Activated effector memory CD4-positive, alpha-beta T cell treated with anti-CD3 and anti-CD28 coated beads, Interleukin-2, amount 50 U/mL, for 16 hours (primary cell): ENCODE measurements at places on chromosomes 3 and 15.

DNA sequence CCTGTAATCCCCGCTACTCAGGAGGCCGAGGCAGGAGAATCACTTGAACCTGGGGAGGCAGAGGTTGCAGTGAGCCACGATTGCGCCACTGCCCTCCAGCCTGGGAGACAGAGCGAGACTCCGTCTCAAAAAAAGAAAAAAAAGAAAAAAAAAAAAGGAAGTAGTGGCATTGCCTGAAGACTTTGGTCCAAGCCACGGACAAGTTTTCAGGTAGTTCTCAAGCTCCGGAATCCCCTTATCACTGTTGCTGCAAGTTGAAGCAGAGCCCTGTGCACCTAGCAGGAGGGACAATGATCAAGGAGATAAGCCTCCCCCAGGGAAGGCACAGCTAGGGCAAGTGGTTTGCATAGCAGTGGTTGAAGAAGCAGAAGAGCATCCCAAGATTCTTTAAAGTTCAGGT, 97.6 kb downstream of the MEX3B start:
- DNase-seq = no peak

- no peak for DNase-seq
Measured at GRCh38 chr15:89138999-89139612, 50.9 kb downstream of the ABHD2 start.

GRCh38 chr3:160392798-160393197, 6.2 kb downstream of the IFT80 start:
- DNase-seq = no peak

DNA sequence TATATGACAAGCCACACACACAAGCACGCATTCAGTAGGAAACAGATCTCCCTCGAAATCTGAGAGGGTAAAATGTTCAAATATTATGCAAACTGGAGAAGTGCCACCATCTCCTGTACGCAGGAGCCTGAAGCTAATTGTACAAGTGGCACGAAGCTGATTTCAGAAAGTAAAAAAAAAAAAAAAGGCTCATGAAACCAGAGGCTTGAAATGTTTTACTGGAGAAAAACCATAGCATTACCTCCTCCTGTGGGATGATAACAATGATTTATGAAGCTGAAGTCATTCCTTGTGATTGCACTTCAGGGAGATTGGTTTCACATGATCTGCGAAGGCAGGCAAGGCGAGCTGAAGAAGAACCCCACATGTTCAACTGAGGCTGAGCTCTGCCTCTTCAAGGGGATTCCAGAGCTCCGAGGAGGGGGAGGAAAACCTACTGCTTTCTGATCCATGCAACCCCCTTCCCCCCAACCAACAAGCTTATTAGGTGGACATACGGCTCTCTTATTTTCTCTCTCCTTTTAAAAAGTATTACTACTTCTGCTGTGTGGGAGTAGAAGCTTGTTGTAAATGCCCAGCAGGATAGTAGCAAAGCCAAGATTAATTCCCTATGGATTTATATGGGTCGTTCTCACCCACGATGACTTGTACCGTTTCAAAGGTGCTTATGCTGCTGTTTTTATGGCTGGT, 101.1 kb downstream of the GREM1 start:
- DNase-seq = no peak

- DNase-seq = no peak
Measured at GRCh38 chr3:136070334-136070733, 104.8 kb downstream of the PPP2R3A start.

GRCh38 chr15:100802421-100803170, 77.0 kb upstream of the ALDH1A3 start:
- DNase-seq = no peak

- no peak for DNase-seq
Measured at GRCh38 chr3:4270720-4271119, 32.4 kb upstream of the SETMAR start.

DNA sequence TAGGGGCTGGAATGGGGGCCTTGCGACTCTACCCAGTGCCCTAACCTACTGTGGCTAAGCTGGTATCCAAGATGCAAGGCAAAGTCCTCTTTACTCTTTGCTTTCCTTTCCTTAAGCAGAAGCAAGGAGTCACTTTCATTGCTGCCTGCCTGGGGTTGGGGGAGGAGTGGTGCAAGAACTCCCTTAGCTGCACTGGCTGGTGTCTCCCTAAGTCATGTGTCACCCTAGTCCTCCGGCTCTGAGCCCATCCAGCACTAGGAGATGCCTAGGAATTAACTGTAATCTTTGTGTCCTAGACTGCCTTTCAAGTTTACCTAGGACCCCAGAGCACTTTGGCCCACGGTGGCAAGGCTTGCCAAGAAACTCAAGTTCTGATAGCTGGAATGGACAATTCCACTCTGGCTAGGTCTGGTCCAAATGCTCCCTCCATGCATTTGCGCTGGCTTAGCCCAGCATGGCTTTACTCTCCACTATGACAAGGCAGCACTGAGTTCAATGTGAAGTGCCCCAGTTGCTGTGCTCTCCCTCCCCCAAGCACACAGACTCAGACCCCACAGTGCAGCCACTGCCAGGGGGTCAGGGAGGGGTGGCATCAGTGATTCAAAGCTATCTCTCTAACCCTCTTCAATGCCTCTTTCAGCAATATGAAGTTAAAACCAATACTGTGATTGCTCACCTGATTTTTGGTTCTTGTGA, 58.7 kb downstream of the ESYT3 start:
- no peak for DNase-seq

DNA sequence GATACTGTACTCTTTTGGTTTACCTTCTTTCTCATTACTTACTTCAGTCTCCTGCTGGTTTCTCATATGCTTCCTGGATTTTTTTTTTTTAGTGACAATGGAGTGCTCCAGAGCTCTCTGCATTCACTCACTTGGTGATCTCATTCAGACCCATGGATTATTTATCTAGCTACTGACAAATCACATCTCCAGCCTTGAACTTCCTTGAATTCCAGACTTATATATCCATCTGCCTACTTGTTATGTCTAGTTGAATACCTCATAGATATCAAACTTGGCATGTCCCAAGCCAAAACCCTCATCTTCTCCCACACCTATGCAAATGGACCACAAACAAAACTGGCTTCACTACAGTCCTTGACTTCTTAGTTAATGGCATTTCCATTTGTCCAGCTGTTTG, 234.7 kb upstream of the ZPLD1 start:
- no peak for DNase-seq

DNA sequence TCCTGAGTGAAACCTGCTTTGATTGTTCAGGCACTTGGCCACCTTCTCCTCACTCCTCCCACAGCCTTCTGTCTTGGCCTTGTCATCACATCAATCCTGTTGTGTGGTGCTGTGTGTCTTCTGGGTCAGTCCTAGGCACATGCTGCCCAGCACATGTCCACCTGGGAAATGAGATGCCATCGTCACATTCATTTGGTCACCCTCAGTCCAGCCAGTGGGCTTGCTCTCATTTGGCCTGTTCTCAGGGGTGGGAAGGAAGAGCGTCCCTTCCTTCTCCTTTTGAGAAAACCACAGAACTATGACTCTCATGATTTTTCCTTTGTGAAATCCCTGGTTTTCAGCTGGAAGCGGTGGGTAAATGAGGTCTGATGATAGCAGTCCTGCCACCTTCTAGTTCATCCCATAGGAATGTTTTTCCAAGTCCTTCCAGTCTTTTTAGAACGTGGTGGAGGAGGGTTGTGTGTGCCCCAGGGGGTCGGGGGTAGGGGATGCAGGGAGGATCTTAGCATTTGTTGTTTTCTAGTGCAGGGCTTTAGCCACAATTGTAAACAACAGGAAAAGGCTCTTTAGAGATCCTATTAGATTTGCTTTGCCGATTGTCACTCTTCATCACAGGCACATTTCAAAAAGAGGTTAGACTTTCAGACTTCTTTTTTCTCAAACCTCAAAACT, 8.4 kb upstream of the PLA1A start:
- DNase-seq = no peak

DNA sequence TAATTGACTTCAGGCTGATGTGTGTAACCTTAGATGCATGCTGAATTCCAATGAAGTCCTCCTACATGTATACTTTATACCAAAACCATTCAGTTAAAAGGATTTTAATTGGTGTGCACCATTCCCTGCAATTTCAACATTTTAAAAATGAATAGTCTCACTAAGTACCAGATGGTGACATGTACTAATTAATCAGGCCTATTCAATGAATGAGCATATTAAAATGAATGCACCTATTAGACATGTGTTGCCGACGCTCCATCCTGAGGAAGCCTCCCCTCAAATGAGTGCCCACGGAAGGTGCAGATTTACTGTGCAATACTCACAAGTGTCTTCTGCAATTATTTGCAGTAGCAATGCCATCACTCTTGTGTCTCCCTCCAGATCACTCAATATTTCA, 124.7 kb upstream of the TSPAN3 start:
- DNase-seq = no peak

- DNase-seq = no peak
Measured at GRCh38 chr3:136366289-136366688, 116.1 kb downstream of the PCCB start.

GRCh38 chr15:74302821-74303359, 64.6 kb downstream of the CYP11A1 start:
- DNase-seq = peak; percentile 70
